GM23248 (cell line): ENCODE measurements at places on chromosomes 6 and 20. TPM values are rescaled to one million over a fixed set of nuclear protein-coding genes. Genes with fewer than 3 reads are reported as not detected.

GRCh38 chr6:68008445-68008844 is 626.6 kb upstream of the ADGRB3 start:
- DNase-seq = no peak

GRCh38 chr6:134830940-134831339 is 119.0 kb downstream of the ALDH8A1 start:
- DNase-seq = no peak

DNA sequence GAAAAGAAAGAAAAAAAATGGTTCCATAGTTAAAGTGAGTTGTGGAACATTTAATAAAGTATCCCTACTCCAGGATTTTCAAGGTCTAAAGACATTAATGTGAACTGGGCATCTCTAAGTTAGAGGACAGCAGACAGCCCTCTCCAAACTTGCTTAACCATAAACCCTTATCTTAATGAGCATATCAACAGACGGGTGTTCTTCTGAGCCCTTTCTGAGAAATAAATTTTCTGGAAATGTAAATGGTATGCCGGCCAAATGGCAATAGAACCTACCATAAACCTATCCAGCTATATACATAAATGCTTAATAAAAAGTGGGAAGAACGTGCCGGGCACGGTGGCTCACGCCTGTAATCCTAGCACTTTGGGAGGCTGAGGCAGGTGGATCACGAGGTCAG is 12.5 kb downstream of the SLC18B1 start:
- no peak for DNase-seq

GRCh38 chr6:138848461-138848860 is 52.6 kb downstream of the ECT2L start:
- DNase-seq = no peak

BPI gene
- 0.10 TPM in 1 of 2 replicates, not detected in the other for polyA plus RNA-seq
